ENCODE measurements at places on chromosomes 4 and X. TPM values are rescaled to one million over a fixed set of nuclear protein-coding genes. Genes with fewer than 3 reads are reported as not detected.
A peak's percentile ranks its signal among the peaks of the same experiment; 100 is the strongest.

The MAGEA9 gene
- not detected for total RNA-seq

DNA sequence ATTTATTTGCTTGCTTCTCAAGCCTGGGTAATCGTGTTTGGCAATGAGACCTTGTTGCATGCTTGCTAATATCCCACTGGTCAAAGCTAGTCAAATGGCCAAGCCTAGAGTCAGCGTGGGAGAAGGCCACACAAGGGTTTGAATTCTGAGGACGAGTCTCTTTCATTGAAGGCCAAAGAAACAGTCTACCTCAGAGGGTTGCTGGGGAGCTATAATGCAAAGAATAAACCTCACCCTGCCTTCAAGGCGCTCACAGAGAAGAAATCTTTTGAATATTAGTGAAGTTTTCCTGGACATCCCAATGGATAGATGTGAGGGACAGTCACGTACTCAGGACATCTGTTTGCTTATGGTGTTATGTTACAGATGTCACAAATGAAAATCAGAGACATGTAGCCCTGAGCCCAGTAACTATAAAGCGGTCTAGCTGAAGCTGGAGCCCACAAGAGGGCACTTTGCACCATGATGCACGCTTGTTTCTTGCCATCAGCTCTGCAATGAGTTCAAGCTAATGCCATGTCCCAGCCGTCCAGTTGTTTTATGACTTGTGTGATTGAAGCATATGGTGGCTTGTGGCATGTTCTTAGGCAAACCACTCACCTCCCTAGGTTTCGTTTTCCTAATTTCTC is 1.1 kb upstream of the TLR3 start:
- peak; percentile 88 for ATAC-seq

DNA sequence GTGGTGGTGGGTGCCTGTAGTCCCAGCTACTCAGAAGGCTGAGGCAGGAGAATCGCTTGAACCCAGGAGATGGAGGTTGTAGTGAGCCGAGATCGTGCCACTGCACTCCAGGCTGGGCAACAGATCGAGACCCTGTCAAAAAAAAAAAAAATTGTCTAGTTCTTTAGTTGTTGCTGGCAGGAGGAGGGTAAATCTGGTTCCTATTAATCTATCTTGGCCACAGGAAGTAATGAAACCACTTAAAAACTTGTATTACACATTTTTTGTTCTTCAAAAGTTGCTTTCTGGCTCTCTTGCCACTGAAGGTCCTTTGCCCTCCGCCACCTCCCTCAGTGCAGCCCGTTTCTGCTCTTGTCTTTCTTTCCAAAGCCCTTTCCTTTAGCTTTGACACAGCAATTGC is 102.9 kb upstream of the ARSJ start:
- no peak for ATAC-seq

- no peak for ATAC-seq
Measured at GRCh38 chr4:122163767-122164166, 11.6 kb downstream of the BLTP1 start.

- ATAC-seq, result no peak
Measured at GRCh38 chrX:78123190-78123589, 16.3 kb downstream of the TAF9B start.

GRCh38 chrX:53091354-53091753 is 2.6 kb upstream of the KANTR start:
- no peak for ATAC-seq
